ENCODE measurements at places on chromosomes 5 and 9.

GRCh38 chr5:5687113-5687512, 264.6 kb downstream of the ICE1 start:
- no peak for DNase-seq

- no peak for DNase-seq
Measured at GRCh38 chr5:34841816-34842215, 2.9 kb downstream of the TTC23L start.

DNA sequence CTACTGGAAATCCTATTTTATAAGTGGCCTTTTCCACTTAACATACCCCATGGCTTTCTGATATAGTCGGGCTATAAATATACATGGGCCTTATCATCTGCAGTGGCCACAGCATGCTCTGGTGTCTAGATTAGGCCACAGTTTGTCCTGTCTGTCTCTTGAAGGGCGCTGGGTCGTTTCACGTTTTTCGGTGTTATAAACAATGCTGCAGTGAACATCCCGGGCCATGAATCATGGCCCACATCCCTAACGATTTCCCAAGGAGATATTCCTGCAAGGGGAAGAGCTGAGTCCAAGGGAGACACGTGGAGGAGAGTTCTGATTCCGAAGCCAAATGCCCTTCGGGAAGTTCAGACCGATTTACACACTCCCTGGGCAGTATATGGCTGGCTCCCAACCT, 8.4 kb downstream of the PLPP7 start:
- no peak for DNase-seq

DNA sequence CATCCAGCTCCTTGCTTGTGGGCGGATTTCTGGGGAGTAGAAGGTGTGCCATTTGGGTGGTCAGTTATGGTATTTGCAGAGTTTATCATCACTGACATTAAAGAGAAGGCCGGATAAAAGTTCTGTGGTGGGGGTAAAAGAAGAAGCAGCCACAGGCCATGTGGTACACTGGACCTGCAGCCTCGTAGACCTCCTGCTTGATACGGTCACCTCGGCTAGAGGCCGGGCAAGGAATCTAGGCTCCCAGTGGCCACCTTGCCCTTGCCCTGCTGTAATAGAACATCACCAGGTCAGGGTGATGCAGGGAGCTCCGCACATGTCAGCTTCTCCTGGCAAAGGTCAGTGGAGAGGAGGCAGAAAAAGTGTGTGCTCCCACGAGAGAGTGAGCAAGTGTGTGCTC, 376.1 kb upstream of the IRX4 start:
- DNase-seq: no peak

DNA sequence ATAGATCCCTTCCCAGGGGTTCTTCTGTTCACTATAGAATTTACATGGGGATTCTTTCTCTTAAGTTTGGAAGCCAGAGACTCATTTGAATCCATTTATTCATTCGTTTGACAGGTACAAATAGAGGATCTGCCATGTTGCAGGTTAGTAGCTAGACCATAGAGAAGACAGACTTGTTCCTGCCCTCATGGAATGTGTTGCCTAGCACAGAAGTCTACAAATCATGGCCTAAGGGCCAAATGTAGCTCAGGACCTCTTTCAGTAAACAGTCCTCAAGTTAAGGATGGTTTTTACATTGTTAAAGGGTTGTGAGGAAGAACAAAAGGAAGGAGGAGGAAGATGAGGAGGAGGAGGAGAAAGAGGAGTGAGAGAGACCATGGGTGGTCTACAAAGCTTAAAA, 114.7 kb upstream of the SLC44A1 start:
- no peak for DNase-seq

DNA sequence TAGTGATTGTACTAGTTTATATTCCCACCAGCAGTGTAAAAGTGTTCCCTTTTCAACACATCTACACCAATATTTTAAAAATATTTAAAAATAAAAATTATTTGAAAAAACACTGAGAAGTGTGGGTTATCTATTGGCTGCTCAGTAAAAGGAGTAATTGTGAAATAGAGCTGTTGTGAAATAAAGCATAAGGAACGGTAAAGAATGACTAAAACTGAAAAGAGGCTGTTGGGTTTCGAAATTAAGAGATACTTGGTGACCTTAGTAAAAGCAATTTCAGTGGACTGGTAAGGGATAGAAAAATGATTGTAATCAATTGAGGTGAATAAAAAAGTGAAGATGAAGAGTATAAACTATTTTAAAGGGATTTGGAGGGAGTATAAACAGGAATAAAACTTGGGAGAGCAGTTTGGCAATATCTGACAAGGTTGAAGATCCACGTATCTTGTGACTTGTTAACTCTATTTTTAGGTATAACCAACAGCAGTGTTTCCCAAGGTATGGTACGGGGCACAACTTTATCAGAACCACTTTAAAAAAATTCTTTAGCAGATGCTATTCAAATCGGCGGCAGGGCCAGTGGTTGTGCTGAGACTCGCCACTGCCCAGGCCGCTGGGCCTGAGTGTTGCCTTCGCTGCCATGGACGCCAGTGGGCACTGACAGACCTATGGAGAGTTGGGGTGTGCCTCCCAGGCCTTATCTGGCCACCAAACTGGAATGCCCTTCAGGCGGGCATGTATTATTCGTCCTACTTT, 63.3 kb downstream of the TMEM38B start:
- DNase-seq: no peak

- no peak for DNase-seq
Measured at GRCh38 chr5:137714946-137715345, 20.9 kb downstream of the KLHL3 start.

DNA sequence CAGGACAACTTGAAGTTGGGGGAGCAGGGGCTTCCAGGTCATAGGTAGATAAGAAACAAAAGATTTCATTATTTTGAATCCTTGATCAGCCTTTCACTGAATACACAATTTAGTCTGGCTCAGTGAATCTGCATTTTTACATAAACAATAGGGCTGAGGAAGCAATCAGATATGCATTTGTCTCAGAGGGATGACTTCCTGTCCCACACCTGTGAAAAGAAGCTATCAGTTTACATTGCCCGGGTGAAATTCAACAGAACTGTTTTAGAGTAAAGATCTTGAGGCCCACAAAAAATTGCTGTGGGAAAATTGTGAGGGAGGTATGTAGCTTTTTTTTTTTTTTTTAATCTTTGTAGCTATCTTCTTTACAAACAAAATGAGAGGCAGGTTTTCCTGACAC, 38.3 kb downstream of the DNAJB5 start:
- no peak for DNase-seq

- no peak for DNase-seq
Measured at GRCh38 chr9:81393985-81394811, 295.1 kb downstream of the TLE1 start.

DNA sequence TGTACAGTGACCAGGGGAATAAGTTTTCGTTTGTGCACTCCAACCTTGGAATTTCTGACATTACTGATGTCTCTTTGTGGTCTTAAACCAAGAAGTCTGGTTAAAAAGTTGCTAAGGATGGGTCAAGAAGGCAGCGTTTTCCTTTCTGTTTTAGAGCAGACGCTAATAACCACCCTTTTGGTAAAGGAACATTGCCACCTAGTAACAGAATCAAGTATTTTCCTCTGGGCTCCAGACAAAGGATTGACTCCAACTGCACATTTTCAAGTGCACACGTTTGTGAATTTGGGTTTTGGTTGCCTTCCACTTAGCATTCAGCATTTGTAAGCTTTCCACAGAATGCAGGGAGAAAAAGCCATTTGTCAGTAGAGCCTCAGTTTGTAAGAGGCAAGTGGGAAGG, 22.2 kb upstream of the CEP78 start:
- no peak for DNase-seq
